ENCODE measurements at places on chromosomes 1 and 21. TPM values are rescaled to one million over a fixed set of nuclear protein-coding genes. Genes with fewer than 3 reads are reported as not detected.

- no peak for DNase-seq
These were observed 159.6 kb upstream of the COA6 start for GRCh38 chr1:234213658-234214128.

DNA sequence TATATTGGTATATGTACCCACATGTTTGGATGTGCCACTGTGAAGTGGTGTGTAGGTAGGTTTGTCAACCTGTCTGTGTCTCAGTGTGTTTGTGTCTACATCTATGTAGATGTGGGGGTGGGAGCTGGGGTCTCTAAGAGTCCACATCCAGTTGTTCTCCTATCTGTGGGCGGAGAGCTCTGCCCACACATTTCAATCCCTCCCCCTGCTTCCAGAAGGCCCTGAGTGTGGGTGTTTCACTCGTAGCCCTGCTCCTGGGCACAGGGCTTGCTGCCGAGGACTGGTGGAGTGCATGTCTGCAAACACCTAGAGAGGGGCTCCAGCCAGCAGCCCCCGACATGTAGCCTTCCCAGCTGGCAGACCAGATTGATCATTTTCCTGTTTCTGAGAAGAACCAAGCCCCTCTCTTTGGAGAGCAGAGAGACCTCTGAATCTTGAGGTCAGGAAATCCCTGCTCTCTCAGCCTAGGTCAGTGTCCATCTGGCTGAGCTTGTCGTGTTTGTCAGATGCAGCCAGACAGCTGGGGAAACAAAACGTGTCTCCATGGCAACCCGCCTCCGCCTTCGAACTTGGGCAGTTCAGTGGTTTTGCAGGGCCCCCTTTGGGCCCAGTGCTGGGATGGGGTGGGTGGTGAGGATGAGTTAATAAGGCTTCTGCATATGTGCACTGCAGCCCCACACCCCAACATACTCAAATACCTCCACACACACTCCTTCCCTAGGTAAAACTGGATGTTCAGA, 31.2 kb upstream of the SYNC start:
- DNase-seq = no peak

- no peak for DNase-seq
These were observed 1.3 kb downstream of the CRNN start for GRCh38 chr1:152412756-152413155.

DNA sequence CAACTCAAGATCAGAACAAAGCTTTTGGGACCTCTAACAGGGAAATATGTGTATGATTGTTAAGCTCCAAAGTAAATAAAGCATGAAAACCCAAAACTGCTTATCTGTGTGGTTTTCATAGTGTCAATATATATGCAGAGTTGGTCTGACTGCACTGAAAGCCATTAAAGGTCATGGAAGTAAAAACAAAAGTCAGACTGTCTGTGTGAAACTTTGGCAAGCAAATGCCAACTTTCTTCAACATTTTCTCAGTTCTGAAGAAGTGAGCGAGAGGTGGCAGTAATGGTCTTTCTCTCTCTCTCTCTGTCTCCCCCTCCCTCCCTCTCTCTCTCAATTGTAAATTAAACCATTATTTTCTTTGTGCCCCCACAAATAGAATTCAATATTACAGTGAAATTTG, 100.1 kb upstream of the S1PR1 start:
- DNase-seq = peak; percentile 57

DNA sequence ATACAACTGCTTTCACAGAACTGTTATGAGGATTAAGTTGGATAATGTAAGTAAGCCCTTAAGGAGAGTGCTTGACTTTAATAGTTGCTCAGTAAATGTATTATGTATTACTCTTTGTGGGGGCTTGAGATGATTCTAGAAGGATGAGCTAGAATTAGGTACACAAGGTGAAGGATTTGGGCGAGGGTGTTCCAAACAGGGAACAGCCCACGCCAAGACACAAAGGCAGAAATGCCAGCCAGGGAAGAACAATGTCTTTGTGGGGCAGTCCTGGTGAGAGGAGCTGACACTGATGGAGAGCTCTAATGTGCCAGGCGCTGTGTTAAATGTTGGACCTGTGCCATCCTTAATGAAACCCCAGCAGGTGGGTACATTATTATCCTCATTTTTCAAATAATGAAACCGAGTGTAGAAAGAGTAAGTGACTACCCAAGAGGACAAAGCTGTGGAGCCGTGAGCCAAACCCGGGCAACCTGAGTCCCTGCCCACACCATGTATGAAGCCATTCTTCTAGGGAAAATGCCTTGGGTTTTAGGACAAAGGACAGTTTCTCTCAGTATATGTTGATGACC, 362.4 kb downstream of the HHAT start:
- no peak for DNase-seq

The CFAP57 gene
- total RNA-seq = not detected

The CAPZA1 gene
- total RNA-seq = 303 TPM

DNA sequence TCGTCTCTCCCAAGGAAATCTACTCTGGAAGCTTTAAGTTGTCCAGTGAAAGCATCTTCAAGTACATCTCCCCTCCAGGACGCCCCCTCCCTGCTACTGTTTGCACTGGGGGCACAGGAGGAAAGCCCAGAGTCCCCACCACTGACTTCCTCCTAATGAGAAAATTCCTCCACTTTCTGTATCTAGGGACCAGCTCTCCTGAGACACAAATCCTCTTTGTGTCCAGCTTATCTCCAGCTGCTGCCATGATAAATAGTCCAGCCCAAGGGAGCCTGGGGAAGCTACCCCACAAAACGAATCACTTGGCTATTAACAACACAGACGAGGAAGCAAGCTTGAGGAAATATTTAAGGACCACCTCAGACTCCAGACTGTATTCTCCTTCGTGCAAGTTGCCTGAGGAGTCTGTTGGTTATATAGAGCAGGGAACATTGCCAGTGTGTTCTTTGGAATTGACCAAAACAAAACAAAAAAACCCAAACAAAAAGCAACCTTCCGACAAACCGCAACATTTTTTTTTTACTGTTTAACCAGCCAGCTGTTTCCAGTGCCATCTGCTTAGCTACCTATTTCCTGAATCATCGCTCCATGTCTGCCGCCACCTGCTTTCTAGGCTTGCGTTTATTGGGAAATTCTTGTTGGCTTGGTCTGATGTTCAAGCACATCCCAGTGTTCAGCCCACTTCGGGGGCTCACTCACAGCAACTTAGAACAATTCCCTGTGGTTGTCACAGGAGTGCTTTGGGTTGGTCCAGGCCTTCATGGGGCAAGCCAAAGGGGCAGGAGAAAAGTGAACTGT, 7.7 kb downstream of the C1orf226 start:
- no peak for DNase-seq

DNA sequence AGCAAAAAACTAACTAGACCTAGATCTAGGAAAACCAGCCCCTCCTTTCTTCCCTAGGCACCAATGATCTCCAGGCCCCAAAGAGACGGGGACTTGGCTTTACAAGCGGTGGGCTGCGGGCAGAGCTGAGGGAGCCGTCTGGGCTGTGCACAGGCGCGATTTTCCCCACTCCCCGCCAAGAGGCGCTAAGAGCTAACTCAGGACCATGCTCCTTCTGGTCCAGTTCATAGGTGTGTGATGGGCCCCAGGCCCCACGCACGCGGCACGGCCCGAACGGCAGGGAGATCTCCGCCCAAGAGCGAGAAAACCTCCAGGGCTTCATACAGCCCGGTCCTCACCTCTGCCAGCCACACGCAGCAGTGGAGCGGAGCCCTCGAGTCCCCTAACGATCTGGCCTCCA, 7.5 kb upstream of the GPR153 start:
- DNase-seq = no peak

The SLC25A34 gene
- total RNA-seq = 2.2 TPM

GRCh38 chr1:177945943-177946650, 23.8 kb downstream of the SEC16B start:
- DNase-seq = peak; percentile 45

DNA sequence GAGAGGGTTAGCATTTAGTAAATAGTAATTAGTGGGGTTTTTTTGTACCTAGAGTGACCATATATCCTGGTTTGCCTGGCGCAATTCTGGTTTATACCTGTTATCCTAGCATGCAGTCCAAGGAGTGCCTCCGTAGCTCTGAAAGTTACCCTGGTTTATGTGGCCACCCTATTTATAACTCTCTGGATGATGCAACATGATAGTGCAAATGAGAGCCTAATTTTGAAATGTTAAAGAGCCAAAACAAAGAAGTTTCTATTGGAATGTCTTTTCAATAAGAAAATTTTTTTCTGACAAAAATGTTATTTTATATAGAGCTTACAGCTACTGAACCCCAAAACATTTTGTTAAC, 5.7 kb downstream of the AHCYL1 start:
- no peak for DNase-seq

DNA sequence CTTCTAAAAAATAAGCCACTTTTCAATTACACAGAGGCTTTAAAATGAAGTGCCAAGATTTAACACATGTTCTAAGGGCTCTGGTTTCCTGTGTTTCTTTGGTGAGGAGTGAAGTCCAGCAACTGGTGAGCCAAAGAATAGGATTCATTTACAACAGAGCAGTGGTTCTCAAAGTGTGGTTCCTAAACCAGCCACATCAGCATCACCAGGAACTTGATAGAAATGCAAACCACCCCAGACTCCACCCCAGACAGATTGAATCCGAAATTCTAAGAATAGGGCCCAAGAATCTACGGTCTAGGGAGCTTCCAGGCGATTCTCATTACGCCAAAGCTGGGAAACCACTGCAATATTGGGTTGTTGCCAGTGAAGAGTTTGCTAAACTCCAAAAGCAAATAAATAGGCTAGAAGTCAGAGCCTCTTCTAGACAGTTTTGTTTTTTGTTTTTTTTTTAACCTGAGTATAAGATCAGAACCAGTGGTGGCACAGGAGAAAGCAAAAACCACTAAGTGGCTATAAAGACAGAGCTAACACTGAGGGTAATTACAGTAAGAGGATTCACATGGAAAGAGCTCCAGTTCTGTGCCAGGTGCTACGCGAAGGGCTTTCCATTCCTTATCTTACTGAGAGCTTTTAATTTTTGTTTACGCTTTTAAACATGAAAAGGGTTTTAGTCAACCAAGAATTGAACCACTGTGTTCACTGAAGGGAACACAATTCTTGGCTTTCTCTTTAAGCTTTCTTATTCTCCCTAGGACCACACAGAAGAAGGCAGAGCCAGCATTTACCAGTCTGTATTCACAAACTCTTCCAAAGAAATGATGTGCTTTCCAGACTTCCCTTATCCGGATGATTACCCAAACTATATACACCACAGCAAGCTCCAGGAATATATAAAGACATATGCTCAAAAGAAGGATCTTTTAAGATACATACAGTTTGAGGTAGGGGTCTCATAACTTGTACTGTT, 42.4 kb upstream of the FMO2 start:
- no peak for DNase-seq

- DNase-seq = no peak
These were observed 126.7 kb downstream of the PGBD5 start for GRCh38 chr1:230299191-230300006.

DNA sequence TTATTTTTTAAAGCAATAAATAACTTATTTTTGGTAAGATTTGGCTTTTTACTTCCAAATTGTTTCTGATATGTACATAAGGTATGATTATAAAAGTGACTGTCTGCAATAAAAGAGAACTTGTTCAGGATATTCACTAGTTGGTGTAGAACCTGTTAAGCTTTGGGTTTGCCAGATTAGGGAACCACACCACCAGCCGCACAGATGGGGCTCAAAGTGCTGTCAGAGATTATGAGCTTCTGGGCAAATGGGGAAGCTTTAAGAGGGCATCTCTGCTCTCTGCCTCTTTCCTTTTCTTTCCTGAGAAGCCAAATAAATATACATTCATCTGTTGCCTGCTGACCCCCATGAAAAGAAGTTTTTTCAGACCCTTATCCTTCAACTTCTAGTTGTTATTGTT, 25.4 kb downstream of the IVNS1ABP start:
- no peak for DNase-seq

DNA sequence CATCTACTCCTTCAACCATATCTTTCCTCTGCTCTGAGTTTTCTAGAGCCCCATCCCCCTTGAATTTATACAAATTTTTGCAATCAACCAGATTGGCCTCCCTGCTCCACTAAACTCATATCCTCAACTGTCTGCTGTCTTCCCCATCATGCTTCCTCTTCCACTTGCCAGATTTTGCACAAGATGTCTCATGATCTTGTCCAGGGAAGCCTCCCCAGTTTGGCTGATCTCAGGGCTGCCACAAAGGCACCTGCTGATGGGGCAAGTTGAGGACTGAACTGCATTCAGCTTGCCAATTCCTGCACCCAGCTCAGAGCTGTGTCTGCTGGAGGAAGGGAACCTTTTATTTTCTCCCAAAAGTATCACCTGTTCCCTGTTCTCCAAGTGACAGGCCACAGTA, 3.9 kb upstream of the KCNJ9 start:
- DNase-seq = no peak

GRCh38 chr1:2471159-2471471, 5.0 kb upstream of the PLCH2 start:
- no peak for DNase-seq

GRCh38 chr1:31010086-31010989, 55.2 kb downstream of the PUM1 start:
- peak; percentile 17 for DNase-seq

The LCE3D gene
- total RNA-seq = not detected

DNA sequence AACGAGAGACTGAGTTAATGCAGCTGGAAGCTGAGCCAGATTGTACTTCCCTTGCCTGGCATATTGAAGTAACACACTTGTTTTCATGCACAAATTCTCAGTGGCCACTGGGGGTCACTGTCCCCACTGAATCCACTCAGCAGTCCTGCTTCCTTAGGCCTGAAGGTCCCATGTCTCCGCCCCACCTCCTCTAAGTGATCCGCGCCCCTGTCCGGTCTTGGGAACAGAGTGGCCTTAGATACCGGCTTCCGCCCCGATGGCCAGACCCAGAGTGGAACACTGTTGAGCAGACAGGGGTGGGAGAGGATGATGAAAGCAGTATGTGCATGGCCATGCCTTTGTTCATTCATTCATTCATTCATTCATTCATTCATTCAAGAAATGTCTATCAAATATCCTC, 34.8 kb downstream of the CHAF1B start:
- DNase-seq = peak; percentile 55

The NDUFS5 gene
- total RNA-seq = 125 TPM

DNA sequence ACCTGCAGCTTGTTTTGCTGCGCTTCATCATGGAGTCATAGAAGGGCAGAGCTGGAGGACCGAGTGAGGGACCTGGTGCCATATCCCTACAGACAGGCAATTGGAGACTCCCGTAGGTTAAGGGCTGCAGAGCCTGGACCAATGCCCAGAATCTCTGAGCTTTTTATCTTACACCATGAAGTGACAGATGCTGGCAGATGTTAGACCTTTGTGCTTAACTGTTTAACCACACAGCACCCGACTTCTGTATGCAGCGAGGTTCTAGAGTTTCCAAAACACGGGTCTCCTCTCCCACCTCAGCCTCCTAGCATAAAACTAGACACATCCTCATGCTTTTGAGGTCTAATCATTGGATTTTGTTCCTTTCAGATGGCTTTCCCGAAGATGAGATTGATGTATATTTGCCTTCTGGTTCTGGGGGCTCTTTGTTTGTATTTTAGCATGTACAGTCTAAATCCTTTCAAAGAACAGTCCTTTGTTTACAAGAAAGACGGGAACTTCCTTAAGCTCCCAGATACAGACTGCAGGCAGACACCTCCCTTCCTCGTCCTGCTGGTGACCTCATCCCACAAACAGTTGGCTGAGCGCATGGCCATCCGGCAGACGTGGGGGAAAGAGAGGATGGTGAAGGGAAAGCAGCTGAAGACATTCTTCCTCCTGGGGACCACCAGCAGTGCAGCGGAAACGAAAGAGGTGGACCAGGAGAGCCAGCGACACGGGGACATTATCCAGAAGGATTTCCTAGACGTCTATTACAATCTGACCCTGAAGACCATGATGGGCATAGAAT, 47.6 kb downstream of the B3GALT5 start:
- DNase-seq = no peak
